Urinary bladder (tissue), 4 donors: ENCODE measurements at places on chromosomes 5 and 9.

DNA sequence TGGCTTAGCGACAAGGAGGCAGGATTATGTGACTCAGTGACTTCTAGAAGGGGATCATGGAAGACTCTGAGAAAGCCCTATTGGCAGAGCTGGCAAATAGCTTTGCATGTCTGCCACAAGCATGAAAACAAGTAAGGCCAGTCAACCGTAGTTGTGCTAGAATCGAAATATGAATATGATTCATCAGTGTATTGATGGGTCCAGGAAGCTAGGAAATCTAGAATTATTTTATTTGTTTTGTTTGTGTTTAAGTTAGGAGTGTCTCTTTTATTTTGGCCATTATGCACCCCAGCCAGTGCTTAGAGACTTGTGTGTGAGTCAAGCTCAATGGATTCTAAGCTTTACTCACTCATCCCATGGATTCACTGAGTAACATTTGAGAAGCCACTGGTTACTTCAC lies 3.8 kb upstream of the ITGA2 start:
- no peak for DNase-seq

DNA sequence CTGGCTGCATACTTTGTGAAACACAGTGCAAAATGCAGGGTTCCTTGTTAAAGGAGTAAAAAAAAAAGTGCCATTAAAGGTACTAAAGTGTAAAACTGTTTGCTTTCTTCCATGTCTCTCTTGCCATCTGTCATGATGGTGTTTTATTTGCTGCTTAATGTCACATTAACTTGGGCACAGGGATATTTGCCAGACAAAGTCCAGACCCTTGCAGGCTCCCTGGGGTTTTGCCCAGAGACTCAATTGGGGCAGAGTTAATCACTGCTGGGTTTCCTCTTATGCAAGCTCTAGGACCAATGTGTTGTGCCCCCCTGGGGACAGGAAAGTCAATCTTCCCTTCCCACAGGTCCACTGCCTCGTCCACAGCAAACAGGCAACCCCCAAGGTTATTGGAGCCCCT lies 274.3 kb upstream of the SGCD start:
- no peak for DNase-seq

- no peak for DNase-seq
Measured at GRCh38 chr9:36284226-36284625, 26.0 kb upstream of the GNE start.

DNA sequence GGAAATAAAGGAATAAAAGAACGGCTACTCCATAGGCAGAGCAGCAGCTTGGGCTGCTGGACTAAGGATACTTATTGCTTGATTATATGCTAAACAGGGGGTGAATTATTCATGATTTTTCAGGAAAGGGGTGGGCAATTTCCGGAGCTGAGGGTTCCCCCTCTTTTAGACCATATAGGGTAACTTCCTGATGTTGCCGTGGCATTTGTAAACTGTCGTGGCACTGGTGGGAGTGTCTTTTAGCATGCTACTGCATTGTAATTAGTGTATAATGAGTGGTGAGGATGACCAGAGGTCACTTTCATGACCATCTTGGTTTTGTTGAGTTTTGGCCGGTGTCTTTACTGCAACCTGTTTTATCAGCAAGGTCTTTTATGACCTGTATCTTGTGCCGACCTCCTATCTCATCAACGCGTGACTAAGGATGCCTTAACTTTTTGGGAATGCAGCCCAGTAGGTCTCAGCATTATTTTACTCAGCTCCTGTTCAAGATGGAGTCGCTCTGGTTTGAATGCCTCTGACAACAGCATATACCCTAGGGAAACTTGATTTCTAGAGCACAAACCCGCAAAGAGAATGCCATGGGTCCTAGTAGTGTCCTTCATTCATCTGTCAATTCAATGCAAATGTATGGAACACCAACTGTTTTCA lies 47.8 kb upstream of the PWWP2A start:
- no peak for DNase-seq

DNA sequence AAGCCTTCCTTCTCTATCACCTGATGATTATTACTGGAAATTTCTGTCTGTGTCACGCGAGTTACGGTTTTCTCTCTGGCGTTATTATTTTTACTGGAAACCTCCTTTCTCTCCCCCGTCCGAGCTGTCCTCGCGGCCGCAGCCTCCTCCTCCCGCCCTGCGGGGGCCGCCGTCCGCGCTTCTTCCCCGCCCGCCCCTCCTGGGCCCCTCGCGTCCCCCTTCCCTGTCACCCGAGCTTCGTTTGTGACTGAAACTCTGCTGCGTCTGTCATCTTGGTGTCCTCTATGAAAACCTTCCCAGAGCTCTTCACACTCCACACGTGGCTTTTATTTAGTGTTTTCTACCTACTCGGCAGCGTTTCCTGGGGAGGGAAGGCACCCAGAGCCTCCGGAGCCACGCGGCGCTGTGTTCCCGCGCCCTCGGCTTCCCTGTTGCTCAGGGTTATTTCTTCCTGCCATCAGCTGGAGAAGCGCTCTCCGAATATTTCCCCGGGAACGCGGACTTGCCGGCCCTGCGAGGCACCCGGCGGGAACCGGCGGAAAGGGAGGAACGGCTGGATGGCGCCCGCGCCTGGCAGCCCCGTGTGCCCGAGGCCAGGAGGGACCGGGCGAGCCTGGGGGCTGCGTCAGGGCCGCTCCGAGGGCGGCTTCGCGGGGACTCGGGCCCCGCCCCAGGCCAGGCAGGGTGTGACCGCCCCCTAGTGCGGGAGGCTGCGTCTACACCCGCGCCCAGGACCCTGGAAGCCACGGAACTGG lies 33.9 kb downstream of the TRIP13 start:
- no peak for DNase-seq

GRCh38 chr9:131727795-131728545 lies 11.9 kb downstream of the RAPGEF1 start:
- DNase-seq: no peak

GRCh38 chr5:111278858-111279504 lies 54.8 kb downstream of the CAMK4 start:
- no peak for DNase-seq

DNA sequence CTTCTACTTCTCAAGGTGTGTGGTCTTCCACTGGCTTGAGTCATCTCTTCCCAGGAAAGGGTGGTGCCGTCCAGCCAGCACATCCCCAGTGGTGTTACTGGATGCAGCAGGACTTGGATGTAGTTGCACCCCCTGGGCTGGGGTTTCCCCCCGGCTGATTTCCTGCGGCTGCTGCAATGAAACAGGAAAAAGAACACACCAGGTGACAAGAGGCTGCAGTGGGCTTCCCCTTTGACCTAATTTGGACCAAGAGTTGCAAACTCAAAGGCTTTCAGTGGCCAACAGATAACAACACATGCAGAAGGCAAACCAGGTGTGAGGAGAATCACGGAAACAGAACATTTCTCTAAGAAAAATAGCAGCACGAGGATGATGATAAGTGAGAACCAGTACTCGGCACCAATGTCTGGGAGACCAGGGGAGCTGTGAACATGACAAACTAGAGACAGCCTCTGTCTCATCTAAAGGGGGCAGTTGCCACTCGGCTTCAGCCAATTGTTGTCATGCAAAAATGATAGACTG lies 83.7 kb downstream of the PDE6A start:
- DNase-seq: no peak

DNA sequence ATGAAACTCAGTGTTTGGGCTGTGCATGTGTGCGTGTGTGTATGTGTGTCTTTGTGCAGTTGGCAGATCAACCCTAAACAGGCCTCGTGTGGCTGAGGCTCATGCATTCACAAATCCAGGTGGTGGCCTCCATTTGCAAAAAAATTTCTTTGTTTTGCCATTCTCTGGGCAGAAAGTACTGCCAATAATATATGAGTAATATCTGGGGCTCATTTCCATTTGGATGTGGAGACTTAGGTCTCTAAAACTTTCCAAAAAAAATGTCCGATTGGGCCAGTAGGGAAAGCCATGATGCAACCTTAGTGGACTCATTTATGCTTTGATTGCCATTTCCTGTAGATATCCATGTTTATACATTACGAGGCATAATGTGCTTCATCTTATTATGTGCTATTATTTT lies 77.9 kb upstream of the RPS23 start:
- DNase-seq: no peak

DNA sequence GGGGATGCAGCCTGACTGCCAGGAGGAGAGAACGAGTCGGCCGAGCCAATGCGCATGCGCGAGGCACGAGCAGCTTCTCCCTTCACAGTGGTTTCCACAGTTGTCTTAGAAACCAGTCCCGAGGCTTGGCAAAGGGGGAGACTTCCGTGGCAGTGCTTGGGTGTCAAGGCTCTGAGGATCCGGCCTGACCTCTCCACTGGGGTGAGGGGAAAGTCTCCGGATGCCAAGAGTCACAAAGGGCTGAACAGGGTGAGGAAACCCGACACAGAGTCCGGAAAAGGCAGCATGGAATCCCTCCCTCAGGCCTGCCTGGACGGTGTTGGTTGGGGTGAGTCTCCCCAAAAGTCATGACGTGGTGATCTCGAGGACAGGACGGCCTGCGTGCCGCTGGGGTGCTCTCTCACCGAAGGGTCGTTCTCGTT lies 475.5 kb downstream of the SPATA31A7 start:
- DNase-seq: no peak

DNA sequence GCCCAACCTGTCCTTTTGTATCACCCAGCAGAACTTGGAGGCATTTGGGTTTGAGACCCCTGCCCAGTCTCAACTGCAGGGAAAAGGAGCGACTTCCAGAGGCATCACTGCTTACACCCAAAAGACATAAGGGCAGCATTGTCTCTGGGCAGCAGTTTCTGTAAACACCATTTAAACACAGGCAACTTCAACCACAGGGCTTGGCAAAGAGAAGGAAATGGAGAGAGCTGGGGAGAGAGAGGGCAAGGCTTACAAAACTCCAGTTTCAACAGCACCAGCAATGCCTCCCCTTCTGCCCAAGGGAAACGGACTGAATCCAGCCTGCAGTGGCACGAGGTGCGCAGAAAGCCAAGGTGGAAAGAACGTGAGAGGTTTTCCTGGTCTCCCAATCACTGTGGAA lies 147.6 kb downstream of the ROR2 start:
- DNase-seq: no peak

- DNase-seq: no peak
Measured at GRCh38 chr9:129141066-129142041, 30.1 kb downstream of the PTPA start.

DNA sequence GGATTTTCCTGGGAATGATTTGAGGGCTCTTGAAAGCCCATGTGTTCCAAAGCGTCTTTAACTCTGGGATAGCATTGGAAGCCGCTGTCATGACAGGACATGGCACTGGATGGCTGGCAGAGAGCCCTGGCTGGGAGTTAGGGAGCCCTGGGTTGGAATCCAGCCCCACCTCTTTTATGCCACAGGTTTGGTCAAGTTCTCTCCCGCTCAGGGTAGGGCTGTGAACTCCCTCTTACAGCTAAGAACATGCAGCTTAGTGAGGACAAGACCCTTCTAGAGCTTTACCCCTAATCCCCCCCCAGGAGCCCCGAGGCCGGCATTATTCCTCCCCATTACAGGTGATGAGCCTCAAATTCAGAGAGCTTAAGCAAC lies 37.2 kb downstream of the OLFML2A start:
- DNase-seq: no peak

DNA sequence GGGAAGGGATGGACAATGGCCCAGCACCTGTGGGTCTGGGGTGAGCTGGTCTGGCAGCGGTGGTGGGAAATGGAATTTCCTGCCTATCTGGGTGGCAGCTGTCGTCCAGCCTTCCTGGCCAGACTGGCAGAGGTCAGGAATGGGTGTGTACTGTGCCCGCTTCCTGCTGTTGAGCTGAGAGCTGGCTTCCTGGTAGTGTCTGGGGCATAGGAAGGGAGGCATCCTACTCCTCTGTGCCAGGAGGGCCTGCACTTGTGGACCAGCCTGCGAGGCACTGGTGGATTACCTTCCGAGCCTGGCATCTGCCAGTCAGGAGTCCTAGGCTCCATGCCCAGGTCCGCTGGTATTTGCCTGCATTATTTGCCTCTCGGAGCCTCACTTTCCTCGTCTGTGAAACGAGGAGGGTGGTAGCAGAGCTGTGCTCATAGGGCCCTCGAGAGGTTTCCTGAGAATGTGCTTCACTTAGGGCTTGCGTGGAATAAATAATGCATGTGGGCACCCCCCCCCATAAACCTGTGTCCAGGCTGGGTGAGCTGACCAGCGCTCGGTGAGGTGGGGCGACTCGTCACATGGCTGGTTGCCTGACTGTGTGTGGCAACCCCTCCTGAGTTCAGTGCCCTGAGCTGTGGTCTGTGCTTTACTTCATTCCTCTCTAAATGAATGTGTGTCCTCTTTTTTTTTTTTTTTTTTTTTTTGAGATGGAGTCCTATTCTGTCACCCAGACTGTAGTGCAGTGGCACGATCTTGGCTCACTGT lies 47.7 kb downstream of the HMCN2 start:
- no peak for DNase-seq

DNA sequence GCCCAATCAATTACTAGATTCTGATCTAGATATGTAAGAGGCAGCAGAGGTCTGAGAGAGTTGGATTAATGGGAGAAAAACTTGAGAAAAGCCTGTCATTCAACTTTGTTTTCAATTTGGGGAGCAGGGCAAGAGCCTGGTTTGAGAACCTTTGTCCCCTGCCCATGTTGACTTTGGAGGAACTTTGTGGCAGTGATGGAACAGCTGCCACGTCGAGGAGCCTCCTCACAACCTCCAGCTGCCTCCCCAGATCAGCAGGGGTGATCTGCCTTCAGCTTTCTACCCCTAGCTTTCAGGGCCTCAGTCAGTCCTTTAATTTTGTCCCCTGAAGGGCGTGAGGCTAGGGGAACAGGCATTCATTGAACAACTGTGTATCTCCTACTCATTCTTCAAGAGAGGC lies 8.7 kb downstream of the SKP2 start:
- DNase-seq: no peak
